AML-193 (cell line): ENCODE measurements at places on chromosomes 11 and 22.

DNA sequence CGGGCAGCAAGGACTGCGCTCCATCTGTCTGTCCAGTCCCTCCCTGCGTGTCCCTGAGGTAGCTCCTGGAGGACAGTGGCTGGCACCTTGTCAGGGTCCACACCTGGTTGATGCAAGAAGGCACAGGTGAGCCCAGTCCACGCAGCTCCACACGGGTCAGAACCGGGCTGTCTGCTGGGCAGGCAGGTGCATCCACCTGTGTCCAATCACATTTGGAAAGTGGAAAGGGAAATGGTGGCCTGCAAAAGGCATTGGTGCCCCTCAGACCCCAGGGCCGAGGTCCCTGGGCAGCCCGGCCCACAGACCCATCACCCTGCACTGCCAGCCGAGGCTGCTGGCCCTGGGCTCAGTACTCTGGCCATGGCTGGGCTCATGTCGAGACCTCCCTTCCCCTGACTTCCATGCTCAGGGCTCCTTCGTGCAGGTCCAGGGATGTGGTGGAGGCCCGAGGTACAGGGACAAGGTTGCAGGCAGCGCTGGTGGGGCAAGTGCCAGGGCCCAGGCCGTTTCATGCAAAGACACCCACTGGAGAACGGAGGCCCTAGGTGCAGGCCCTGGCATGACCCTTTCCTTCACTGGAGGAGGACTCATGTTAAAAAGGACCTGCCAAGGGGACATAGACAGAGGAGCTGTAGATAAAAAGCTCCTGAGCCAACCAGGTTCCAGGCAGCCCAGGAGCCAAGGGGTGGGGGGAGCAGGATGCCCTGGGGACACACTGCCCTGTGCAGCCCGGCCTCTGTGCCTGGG lies 38.9 kb upstream of the TH start:
- no peak for DNase-seq

GRCh38 chr22:20533879-20534265 lies 26.5 kb downstream of the MED15 start:
- DNase-seq = no peak

GRCh38 chr11:126431401-126432064 lies 76.0 kb downstream of the ST3GAL4 start:
- no peak for DNase-seq

GRCh38 chr11:65899356-65900124 lies 648 bp downstream of the FOSL1 start:
- no peak for DNase-seq

DNA sequence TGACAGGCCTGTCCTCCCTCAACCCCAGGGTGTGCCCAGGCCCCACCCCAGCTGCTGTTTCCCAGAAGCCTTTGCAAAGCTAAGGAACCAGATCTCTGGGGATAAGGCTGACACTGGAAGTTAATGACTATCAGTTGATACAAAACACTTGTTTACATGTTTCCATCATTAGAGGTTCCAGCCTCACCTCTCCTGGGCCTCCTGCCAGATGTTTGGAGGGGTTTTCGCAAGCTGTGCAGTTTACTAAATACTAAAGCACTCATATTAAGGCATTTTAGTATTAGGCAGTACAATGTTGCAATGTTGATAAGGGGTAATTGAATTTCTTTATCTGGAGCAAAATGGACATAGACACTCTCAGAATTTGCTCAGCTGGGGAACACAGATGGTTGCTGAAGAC lies 218.7 kb downstream of the INSC start:
- no peak for DNase-seq

GRCh38 chr11:125102510-125102909 lies 8.9 kb downstream of the TMEM218 start:
- DNase-seq = no peak

DNA sequence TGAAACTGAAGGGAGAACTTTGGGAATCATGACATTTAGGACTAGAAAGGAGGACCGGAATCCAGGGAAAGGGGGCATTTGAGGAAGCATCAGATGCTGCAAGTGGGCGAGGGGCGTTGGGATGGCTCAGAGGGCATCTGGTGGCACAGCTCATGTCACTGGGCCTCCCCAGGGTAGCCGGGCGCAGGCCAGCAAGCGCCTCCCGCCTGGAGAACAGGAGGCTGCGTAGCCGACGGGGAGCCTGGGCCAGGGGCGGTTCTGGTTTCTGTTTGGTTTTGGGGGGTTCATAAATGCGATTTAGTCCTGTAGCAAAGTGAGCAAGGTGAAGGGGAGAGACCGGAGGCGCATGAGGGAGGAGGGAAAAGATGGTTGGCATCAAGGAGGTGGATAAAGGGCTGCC lies 443 bp upstream of the ST14 start:
- DNase-seq = no peak

DNA sequence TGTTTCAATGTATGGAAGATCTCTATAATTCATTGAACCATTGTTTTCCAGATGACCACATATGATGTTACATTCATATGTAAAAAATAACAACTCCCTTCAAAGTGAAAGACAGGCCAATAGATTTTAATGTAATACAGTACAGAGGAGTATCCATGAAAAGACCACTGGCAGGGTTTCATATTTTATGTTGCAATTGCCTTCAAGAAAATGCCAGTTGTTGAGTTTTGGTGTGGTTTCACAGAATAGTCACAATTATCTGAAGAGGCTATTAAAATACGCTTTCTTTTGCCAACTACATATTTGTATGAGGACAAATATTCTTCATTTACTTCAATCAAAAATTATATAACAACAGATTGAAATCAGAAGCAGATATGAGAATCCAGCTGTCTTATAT lies 14.3 kb downstream of the AMOTL1 start:
- DNase-seq = no peak

GRCh38 chr11:126992065-126992803 lies 8.3 kb downstream of the KIRREL3 start:
- DNase-seq = no peak

- DNase-seq = no peak
These were observed 30.7 kb upstream of the PRODH start for GRCh38 chr22:18966748-18967147.

DNA sequence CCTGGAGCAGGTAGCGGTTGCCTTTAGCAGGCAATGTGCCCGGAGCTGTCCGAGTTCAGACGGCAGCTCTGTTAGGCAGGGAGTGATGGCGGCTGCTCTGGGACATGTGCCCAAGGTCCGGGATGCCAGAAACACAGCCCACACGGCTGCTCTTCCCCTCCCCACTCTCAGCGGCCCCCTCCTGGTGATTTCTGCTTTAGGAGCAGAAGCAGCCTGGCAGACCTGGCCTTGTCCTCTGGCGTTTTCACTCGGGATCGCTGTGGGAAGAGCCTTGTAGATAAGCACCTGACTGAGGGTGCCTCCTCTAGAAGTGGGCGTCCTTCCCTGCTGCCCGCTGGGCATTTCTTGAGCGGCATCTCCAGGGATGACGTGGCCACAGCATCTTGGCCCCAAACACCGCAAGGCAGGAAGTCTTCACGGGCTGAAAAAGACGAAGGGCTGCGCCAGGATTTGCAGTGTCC lies 392.2 kb downstream of the TBC1D22A start:
- no peak for DNase-seq

GRCh38 chr22:42939451-42939881 lies 75.5 kb downstream of the PACSIN2 start:
- DNase-seq = no peak

DNA sequence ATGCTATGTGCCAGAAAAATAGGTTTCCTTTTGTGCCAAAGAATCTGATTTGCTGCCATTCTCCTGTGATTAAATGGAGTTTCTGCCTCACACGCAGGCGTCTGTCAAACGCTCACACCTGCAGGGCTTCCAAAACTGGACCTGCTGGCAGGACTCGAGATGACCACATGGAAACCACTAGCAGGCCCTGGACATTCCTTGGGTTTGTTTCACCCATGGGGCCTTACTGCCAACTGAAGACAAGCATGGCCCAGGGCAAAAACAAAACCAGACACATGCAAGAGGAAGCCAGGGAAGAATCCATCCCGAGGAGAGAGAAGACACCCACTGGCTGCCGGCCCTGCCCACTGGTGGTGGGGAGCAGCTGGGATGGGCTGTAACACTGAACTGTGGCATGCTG lies 55.9 kb upstream of the MN1 start:
- DNase-seq = no peak

- no peak for DNase-seq
These were observed 11.2 kb downstream of the PEX26 start for GRCh38 chr22:18088825-18089568.

DNA sequence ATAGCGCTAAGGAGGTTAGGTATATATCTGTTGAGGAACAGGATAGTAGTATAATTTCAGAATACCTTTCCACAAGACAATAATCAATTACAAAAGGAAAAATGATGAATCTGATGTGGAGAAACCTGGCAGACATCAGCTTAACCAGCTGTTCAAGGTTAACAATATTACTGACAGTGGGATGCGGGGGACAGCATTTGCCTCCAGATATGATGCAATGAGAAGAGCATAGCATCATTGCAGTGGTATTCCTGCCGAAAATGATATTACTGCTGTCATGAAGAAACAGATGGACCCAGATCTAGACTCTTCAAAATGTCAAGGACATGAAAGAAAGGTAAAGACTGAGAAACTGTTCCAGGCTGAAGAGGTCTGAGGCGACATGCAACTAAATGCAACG lies 49.7 kb downstream of the RBFOX2 start:
- DNase-seq = no peak

- DNase-seq = no peak
These were observed 90.4 kb downstream of the RBFOX2 start for GRCh38 chr22:35938226-35938625.

DNA sequence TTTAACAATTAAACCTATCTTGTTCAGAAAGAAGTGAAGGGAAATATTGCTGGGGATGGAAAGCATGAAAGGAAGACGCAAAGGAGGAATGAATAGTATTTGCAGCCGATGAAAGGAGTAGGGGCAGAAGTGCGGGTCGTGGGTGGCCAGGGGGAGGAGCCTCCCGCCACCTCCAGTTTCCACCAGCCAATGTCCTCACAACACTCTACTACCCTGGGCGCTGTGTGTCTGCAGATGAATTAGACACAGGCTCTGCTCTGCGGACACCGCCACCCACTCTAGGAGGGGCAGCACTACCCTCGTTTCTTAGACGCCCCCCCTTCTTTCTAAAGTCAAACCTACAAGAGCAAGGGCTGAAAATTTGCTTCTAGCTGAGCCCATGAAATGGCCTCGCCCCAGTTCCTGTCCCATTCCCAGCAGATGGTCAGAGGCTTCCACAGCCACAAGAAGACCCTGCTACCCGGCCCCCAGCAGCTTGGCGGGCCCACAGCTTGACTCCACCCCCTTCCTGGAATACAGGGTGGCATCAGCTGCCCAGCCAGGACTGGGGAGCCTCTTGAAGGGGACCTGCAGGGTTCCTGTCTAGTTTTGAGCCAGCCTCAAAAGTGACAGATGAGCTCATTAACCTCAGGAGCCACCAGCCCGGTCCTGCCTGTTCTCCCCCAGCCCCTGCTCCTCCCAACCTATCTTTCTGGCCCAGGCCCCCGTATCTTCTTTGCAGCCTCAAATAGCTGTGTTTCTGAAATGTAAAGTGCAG lies 268.1 kb downstream of the BUD13 start:
- DNase-seq = no peak

DNA sequence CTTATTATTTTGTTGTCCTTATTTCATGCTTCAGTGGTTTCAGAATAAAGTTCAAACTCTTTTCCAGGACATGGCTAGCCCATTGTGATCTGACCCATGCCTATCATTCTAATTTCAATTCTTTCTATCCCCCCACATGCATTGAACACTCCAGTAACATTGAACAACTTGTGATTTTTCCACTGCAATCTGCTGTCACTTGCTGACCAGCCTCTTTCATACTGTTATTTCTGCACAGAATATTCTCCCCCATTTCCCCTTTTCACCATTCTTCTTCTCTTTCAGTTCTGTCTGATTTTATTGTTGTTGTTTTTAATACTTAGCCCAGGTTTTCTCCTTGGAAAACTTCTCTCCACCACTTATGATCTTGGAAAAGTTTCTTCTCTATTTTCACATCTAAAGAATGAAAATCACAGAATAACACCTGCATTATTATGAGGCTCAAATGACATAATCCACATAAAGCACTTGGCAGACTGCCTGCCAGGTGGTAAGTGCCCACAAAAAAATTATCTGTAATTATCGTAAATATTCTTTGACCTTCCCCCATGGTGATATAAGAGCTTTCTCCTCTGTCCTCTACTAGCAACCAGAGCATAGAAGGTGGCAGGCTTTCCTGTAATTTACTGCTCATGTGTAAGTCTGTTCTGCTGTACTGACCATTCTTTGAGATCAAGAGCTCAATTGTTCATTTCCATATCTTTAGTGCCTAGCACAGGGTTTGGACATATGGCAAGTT lies 51.9 kb upstream of the EED start:
- DNase-seq = no peak

DNA sequence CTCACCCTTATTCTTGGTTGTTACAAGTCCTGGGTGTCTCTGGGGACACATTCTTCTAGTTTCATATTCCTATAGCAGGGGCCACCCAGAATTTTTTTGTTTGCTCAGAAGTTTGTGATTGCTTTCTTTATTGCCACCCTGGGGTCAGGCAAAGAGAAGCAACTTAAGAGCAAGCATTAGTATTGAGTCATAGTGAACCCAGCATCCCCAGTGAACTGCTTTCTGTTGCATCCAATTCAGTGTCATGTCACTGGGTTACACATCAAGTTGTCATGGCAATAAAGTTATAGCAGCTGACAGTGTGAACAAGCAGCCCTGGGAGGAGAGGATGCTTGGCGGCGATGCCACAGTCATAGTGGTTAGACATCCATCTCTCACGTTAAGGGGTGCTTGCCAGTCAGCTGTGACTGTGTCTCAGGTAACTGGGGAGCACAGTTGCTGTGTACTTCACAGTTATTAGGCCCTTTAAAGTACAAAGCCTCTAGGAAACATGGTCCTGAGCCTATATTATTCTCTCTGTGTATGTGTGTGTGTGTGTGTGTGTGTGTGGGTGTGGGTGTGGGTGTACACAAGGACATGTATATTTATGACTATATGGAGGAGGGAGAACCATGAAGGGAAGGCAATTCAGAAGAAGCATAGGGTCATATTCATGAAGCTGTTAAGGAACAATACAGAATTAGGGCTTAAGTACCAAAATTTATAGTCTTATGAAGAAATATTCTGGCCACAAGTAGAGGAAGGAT lies 52.5 kb downstream of the TRIM44 start:
- DNase-seq = no peak

DNA sequence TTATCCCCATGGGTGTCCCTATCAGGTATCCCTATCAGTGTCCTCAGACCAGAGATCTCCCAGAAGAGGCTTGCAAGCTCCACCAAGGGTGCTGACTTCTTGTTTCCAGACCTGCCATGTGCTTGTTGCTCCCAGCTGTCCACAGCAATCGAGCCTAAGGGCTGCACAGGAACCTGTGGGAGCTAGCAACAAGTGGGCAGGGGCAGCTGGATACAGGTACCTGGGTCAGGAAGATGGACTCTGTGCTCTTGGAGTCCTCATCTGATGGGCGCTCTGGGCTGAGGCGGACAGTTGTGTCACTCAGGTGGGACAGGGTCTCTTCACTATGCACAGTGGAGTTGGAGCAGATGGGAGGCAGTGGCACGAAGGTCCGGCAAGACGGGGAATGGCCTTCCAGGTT lies 99.2 kb downstream of the RNF169 start:
- no peak for DNase-seq

- no peak for DNase-seq
These were observed 1.9 kb downstream of the ZFTA start for GRCh38 chr11:63766531-63767235.

- DNase-seq = no peak
These were observed 589.3 kb downstream of the INSC start for GRCh38 chr11:15704064-15704463.

- DNase-seq = no peak
These were observed 321.6 kb downstream of the AASDHPPT start for GRCh38 chr11:106399076-106399511.

GRCh38 chr22:29628996-29629902 lies 25.8 kb downstream of the NF2 start:
- DNase-seq = no peak

GRCh38 chr22:30198152-30198825 lies 48.3 kb downstream of the LIF start:
- no peak for DNase-seq
